Stomach (tissue), 19 donors: ENCODE measurements at places on chromosomes 5 and 9. TPM values are rescaled to one million over a fixed set of nuclear protein-coding genes. Genes with fewer than 3 reads are reported as not detected.

DNA sequence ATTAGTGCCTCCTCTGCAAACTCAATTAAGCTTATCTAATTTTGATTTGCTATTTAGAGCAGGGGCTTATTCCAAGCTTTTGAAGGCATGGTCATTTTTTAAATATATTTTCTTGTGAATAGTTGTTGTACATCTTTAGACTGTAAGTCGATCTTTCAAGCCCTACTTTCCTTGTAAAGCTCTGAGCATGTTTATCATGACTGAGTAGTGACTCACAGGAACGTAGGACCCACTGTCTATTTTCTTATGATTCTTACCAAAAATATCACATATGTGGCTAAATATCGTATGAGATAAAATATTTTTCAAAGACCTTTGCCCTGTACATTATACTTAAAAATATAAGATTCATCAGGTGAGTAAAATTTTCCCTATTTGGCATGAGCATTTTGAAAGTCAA is 440.4 kb upstream of the GRIN3A start:
- no peaks in the 10 kb centered on the region for H3K27me3 ChIP-seq
- no peaks in the 10 kb centered on the region for H3K4me1 ChIP-seq
- no peak overlapping the region for H3K4me3 ChIP-seq
- no peaks in the 10 kb centered on the region for H3K36me3 ChIP-seq

GRCh38 chr5:83718936-83719495 is 1.6 kb downstream of the HAPLN1 start:
- no peak for DNase-seq
- no peaks in the 10 kb centered on the region for H3K36me3 ChIP-seq
- H3K4me1 ChIP-seq: peaks cover 14% of the 10 kb centered on the region
- H3K27me3 ChIP-seq: peaks cover 31% of the 10 kb centered on the region
- no peak overlapping the region for H3K27ac ChIP-seq
- H3K4me3 ChIP-seq: no peak overlapping the region

The HSD17B4 gene
- total RNA-seq: 64.3 TPM

DNA sequence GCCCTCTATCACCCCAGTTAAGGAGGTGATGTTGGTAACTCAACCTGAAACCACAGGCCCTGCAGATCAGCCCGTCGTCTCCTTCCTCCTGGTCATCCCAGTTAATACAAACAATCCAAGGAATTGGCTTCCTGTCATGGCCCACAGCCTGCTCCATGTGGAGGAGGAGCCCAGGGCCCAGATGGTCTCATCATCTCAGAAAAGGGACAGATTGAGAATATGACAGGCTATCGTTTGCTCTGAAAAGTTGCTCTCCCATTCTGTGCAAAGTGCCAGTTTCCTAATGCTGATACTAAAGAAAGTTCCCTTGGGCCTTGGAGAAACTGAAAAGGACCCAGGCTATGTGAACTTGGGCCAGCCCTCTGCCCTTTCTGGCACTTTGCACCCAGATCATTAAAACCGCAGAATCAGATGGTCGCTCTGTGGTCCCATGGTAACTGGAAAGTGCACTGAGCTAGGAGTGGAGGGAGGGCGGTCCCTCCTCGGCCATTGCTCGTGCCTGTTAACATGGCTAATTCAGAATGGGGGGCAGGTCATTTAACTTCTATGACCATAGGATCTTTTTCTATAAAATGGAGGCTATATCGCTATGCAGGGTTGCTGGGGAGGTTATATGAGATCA is 675 bp upstream of the SPAAR start:
- no peak overlapping the region for H3K4me3 ChIP-seq
- no peak for DNase-seq
- no peaks in the 10 kb centered on the region for H3K27me3 ChIP-seq

- H3K27me3 ChIP-seq: no peaks in the 10 kb centered on the region
- no peak overlapping the region for H3K4me3 ChIP-seq
- H3K36me3 ChIP-seq: no peaks in the 10 kb centered on the region
- no peaks in the 10 kb centered on the region for H3K4me1 ChIP-seq
- no peak for DNase-seq
These were observed 457.2 kb upstream of the TNC start for GRCh38 chr9:115575147-115575546.

DNA sequence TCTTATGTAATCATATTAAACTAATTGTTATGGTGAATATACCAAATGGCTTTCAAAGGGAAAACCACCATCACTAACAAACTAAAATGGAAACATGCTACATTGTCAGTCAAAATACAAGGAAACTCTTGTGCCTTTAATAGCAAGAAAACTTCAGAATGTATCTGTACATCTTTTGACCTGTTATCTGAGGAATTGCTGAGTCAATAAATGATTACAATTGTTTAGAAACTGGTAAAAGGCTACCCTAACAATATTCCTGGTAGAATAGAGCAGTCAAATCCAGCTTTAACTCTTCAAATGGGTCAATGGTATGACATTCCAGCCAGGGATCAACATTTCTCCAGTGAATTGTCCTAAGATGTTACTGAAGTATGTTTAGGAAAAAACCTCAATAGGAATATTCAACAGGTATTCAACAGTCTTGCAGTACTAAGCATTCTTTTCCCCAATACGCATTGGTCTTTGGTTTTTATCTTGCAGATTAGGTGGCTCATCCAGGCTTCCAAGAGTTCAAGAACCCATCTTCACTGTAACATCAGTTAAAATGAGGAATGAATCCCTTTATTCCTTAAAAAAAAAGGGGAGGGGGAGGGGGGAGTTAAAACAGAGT is 52.4 kb downstream of the CSNK1A1 start:
- no peak for DNase-seq
- H3K27ac ChIP-seq: no peak overlapping the region
- no peaks in the 10 kb centered on the region for H3K27me3 ChIP-seq
- H3K4me1 ChIP-seq: peaks cover 31% of the 10 kb centered on the region

DNA sequence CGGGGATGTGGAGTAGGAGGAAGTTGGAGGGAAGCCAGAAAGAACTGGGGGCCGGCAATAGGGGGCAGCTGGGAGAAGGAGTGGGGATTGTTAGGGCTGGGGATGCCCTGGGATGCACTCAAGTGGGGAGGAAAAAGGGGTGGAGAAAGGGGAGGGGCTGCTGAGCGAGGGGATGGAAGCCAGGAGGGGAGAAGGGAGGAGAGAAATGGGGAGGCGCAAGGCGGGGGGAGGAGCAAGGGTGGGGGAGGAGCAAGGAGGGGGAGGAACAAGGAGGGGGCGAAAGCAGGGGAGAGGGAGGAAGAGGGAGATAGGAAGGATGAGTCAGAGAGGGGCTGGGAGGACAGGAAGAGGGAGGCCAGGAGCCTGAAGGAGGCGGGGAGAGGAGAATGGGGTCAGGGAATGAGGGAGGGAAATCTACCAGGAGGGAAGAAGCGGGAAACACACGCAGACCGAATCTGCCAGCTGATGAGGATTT is 1.6 kb downstream of the IRX4 start:
- no peak for DNase-seq
- no peaks in the 10 kb centered on the region for H3K36me3 ChIP-seq
- no peak overlapping the region for H3K27ac ChIP-seq
- H3K27me3 ChIP-seq: peaks cover 100% of the 10 kb centered on the region

- no peaks in the 10 kb centered on the region for H3K4me1 ChIP-seq
- peaks cover 95% of the 10 kb centered on the region for H3K36me3 ChIP-seq
- DNase-seq: no peak
- H3K27me3 ChIP-seq: no peaks in the 10 kb centered on the region
These were observed 35.4 kb downstream of the ACTL7A start for GRCh38 chr9:108897324-108898096.

DNA sequence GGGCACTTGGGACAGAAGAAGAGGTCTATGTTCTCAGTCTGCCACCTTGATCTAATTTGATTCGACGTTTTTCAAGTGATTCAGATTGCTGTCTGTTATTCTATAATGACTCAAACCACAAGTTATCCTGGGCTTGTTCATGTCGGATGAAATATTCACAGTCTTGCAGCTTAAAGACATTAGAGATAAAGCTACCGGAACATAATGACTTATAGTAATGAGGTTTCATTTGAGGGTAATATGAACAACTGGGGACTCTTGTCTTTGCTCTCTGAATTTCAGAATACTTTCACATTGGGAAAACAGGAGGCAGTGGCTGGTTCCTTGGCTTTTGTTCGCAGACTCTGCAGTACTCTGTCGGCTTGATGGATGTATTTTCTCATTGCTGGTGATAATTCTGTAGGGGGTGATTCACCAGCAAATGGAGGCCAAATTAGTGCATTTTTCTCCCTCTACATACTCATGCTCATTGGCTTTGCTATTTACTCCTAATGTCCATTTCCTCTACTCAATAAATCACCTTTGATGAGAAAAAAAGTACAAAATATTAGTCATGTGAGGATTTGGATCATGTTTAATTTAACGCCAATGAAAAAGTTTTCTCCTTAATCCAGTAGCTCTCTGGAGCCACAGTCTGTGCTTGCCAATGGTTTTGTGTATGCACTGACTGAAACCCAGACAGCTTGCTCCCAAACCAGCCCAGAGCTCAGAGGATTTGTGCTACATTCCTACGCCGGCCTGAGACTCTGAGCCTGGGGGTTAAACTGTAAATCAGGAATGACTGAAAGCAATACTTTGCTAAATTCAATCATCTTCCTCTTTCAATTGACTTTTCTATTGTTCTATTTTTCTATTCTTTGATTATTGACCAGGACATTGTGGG is 154.7 kb upstream of the ANKH start:
- no peak overlapping the region for H3K27ac ChIP-seq
- H3K4me1 ChIP-seq: no peaks in the 10 kb centered on the region
- no peaks in the 10 kb centered on the region for H3K36me3 ChIP-seq
- DNase-seq: no peak

- H3K27me3 ChIP-seq: no peaks in the 10 kb centered on the region
- no peak for DNase-seq
- H3K4me1 ChIP-seq: peaks cover 34% of the 10 kb centered on the region
- peak overlapping the region; percentile 92 for H3K4me3 ChIP-seq
- peak overlapping the region; percentile 94 for H3K27ac ChIP-seq
- peaks cover 3% of the 10 kb centered on the region for H3K36me3 ChIP-seq
These were observed 842 bp upstream of the GTF3C5 start for GRCh38 chr9:133029994-133030316.

The N4BP3 gene
- total RNA-seq: 3.8 TPM

DNA sequence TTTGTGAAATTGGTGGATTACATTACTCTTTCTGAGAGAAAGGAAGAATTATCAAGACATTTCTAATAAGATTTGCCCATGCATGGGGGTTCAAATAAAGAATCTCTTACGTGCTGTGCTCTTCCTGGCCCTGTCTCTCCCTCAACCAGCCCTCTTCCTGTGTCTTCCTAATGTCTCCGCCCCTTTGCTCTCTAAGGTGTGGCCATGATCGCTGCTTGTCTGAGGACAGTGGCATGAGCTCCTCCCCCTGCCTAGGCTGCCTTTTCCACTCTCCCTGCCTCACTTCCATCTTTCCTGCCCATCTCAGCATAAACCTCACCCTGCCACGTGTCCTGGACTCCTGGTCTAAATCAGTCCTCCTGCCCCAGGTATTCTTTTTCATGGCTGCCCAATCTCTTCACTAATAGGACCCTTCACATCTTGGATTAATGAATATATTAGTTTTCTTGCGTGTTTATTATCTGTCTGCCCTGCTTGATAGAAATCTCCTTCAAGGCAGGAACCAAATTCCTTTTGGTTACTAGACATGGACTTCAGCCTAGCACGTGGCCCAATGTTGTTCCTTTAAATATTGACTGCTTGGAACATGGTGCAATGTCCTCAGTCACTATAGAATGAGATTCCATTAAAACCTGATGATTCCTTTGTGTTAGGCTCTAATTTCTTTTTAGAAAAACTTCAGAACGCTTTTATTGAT is 122.3 kb downstream of the MTRR start:
- H3K27me3 ChIP-seq: no peaks in the 10 kb centered on the region
- no peaks in the 10 kb centered on the region for H3K36me3 ChIP-seq
- H3K4me1 ChIP-seq: no peaks in the 10 kb centered on the region

DNA sequence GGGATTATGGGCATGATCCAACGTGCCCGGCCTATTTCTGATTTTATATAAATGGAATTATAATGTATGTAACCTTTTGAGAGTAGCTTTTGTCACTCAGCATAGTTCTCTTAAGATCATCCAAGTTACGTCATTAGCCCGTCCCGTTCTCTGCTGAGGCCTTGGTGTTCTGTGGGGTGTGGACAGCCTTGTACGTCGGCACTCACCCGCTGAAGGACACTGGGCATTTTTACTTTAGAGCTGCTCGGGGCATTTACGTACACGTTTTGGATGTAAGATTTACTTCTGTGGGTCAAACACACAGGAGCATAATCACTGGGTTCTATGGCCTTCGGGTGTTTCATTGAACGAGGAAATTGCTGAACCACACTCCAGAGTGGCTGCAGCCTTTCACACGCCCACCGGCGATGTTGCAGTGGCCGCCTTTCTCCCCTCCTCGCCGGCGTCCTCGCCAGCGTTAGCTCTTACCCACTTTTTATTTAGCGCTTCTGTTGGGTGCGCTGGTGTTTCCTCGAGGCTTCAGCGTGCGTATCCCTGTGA is 101.8 kb downstream of the EHMT1 start:
- H3K27ac ChIP-seq: no peak overlapping the region
- H3K4me3 ChIP-seq: no peak overlapping the region
- H3K36me3 ChIP-seq: peaks cover 56% of the 10 kb centered on the region
- no peaks in the 10 kb centered on the region for H3K27me3 ChIP-seq
- DNase-seq: no peak
- peaks cover 5% of the 10 kb centered on the region for H3K4me1 ChIP-seq

DNA sequence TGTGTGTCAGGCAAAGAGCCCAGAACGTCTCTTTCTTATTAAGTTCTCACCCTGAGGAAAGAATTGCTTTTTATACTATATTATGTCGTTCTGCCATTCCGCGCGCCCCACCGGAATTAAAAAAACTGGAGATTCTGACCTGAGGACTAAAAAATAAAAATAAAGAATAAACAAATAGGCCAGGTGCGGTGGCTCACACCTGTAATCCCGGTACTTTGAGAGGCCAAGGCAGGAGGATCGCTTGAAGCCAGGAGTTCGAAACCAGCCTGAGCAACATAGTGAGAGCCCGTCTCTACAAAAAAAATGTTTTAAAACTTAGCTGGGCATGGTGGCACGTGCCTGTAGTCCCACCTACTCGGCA is 677 bp upstream of the DYNC2I2 start:
- H3K27ac ChIP-seq: peak overlapping the region; percentile 96
- H3K4me3 ChIP-seq: no peak overlapping the region
- H3K4me1 ChIP-seq: peaks cover 7% of the 10 kb centered on the region
- DNase-seq: no peak
- H3K27me3 ChIP-seq: no peaks in the 10 kb centered on the region
